ENCODE measurements at places on chromosomes 16 and 17.

- DNase-seq, result no peak
Observed at GRCh38 chr16:85329059-85329812, 217.0 kb upstream of the CIBAR2 start.

GRCh38 chr16:24526701-24527495 lies 12.5 kb upstream of the RBBP6 start:
- DNase-seq, result no peak

DNA sequence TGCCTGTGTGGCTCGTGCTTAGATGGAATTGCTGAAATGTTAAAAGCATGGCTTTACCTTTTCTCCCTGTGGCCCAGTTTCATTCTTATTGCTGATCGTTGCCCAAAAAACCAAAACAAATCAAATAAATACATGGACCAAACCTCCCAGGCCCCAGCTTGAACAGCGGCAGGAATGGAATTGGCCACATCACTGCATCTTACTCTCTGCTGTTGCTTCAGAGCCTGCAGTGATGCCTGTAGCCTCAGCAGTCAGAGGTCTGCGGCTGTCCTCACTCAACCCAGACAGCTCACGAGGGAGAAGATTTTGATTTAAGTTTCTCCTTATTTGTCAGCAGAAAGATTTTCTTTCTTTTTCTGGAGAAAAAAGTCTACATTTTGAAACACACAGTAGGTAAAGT lies 91.5 kb downstream of the NPIPB11 start:
- no peak for DNase-seq

DNA sequence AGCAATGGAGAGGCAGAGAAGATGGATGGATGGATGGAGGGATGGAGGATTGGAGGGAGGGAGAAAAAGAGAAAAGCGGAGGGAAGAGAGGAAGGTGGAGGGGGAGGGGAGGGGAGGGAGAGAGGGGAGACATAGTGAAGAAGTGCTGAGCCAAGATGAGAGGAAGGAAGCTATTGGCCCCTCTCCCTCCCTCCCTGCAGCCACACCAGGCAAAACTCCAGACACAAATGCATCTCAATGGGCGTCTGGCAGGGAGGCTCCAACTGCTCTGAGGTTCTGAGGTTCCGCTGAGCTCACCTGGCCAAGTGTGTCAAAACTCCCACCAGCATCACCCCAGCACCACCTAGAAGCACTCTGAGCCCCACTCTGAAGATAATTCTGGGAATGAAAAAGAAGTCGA lies 26.9 kb upstream of the PHB1 start:
- DNase-seq, result no peak
